T-helper 9 cell (primary cell): ENCODE measurements at places on chromosomes 4 and X.

DNA sequence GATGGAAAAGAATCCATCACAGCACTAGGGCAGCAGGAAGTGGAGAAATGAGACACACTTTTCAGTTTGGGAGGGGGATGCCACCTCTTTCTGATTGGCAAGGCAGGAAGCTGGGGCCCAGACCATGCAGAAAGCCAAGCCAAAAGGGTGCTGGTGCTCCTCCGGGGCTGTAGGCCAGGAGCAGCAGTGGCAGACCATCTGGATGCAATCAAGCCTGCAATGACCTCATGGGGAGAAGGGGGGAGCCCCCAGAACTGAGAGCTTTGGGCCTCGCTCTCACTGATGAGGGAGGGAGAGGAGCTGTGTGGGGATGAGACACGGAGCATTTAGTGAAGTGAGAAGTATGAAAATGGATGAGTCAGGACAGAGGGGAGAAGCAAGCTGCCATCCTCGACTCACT lies 141.3 kb upstream of the NALF2 start:
- no peak for DNase-seq

DNA sequence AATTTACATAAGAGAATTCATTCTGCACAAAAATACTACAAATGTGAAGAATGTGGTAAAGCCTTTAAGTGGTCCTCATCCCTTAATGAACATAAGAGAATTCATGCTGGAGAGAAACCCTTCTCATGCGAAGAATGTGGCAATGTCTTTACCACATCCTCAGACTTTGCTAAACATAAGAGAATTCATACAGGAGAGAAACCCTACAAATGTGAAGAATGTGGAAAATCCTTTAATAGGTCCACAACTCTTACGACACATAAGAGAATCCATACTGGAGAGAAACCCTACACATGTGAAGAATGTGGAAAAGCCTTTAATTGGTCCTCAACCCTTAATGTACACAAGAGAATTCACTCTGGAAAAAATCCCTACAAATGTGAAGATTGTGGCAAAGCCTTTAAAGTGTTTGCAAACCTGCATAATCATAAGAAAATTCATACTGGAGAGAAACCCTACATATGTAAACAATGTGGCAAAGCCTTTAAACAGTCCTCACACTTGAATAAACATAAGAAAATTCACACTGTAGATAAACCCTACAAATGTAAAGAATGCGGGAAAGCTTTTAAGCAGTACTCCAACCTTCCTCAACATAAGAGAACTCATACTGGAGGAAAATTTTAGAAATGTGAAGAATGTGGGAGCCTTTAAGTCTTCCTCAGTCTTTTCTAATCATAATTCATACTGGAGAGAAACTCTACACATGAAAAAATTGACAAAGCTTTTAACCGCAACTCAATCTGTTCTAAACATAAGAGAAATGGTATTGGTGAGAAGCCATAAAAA lies 37.4 kb downstream of the ZNF718 start:
- DNase-seq, result no peak

- peak; percentile 10 for DNase-seq
These were observed 54.4 kb upstream of the LCORL start for GRCh38 chr4:18075823-18076433.

GRCh38 chr4:73841243-73841925 lies 4.9 kb downstream of the CXCL6 start:
- no peak for DNase-seq

- no peak for DNase-seq
These were observed 207.3 kb upstream of the DCAF8L1 start for GRCh38 chrX:28188526-28188925.

DNA sequence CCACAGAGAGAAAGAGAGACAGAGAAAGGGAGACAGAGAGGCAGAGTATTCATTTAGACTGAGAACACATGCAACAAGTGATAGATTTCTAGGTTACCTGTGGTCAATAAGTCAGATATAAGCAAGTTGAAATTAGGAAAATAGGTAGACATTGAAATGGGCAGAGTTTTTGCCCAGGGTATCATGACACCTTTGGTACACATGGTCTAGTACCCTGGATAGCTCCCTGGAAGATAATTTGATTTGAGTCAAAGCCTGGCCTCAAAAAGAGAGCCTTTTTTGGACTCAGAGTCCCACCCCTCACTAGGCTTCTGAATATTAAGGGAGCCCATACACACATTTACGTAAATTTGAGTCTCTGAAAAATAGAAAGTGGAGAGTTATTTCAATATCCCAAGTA lies 4.0 kb upstream of the RPS6KA6 start:
- no peak for DNase-seq

- DNase-seq, result peak; percentile 36
These were observed 189.1 kb upstream of the RBPJ start for GRCh38 chr4:26131711-26132110.

DNA sequence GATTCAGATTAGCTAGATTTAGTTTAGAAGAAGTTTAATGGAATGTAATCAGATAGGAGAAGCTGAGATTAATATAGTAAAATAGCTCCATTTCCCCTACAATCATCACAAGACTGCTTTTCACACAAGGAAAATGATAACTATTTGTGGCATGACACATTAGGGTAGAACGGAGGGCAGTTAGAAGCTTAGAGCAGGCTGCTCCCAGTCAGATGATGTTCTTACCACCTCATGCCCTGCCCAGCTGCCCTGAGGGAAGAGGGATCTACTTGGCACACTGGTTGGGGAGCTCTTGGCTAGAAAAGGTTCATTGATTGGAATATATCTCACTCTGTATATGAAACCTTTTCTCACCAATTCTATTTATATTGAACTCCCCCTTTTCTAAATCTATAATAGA lies 180.7 kb upstream of the IL15 start:
- DNase-seq, result no peak

- no peak for DNase-seq
These were observed 1.5 kb upstream of the ENPEP start for GRCh38 chr4:110474481-110474880.

DNA sequence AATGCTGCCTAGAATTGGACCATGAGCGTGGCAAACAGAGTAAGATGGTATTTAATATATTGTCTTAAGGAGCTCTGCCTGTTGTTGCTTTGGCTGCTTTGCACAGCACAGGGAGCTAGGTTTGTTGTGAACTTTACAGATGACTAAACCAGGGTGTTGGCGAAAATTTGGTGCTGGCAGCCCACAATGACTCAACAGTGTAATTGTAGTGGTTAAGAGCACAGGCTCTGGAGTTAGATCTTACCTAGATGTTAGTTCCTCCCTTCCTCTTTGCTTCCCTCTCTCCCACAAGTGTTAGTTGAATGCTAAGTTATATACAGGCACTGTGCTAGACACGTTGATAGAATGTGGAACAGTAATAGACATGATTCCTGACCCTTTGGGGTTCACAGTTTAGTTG lies 128.9 kb upstream of the TRPC5 start:
- DNase-seq, result no peak

DNA sequence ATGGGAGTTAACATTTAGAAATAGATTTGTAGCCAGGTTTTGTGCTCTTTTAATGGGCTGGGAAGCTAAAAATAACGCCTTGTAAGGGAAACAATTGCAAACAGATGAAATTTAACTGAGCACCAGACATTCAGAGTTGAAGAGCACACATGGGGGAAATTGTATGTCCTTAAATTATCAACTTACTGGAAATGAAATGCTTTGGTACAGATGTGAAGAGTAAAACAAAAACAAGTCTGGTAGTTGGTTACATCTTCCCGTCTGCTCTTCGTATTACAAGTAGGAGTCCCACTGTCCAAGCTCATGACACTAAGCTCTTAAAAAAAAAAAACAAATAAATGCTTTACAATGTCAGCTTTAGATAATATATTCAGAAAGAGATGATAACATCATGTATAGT lies 59.5 kb upstream of the RPA4 start:
- no peak for DNase-seq

DNA sequence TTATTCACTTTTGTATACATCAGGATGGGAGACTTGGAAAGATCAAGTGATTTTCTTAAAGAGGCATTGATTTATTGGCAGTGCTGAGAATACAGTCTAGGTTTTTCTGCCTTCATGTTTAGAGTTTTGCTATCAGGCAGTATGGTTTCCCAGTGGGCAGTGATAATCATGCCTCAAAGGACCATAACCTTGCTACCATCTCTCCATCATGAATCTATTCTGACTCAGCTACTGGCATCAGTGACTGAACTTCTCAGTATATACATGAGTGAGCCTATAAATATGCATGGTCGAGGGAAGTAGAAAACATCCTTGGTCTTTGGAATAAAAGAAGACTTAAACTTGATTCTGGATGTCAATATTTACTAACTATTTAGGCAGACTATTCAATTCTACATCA lies 562.0 kb upstream of the AADAT start:
- DNase-seq, result no peak

GRCh38 chr4:1177274-1178141 lies 5.1 kb upstream of the SPON2 start:
- no peak for DNase-seq

GRCh38 chrX:28835991-28836390 lies 248.7 kb downstream of the IL1RAPL1 start:
- DNase-seq, result no peak

DNA sequence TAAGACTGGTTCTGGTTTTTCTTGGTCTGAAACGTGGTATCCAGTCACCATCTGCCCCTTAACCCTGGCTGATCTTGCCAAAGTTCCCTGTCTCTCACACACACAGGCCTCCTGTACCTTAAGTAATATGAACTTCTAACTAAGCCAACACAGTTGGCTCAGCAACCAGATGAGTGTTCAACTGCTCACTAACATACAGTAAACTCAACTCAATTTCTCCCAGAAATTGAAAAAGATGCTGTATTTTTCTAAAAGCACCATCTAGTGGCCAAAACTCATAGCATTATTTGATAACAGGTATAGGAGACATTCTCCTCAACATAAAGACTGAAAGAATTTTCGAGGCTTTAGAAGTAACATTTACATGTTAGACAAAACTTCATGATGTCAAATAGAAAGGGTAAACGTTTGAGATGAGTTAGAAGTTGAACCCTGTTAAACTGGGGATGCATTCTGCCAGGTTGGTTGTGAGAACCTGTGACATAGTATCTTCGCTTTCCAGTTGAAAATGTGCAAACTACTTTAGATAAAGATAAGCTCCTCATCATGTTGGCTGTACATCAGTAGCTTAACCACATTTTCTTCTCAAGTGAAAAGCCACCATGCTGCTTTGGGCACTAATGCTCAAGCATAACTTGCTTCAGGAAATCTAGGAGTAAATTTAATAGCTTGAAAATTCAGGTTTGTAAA lies 31.2 kb downstream of the CCNI start:
- DNase-seq, result no peak

DNA sequence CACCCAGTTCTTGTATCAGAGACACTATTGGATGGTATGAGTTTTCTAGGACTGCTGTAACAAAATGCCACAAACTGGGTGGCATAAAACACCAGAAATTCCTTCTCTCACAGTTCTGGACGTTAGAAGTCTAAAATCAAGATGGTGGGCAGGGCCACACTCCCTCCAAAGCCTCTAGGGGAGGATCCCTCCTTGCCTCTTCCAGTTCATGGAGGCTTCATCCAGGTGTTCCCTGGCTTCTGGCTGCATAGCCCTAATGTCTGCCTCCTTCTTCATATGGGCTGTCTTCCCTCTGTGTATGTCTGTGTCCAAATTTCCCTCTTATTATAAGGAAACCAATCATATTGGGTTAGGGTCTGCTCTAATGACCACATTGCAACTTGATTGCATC lies 38.4 kb upstream of the RASL11B start:
- DNase-seq, result no peak
